ENCODE measurements at places on chromosomes 6 and 20. TPM values are rescaled to one million over a fixed set of nuclear protein-coding genes. Genes with fewer than 3 reads are reported as not detected.
A peak's percentile ranks its signal among the peaks of the same experiment; 100 is the strongest.

Gene BCLAF1
- 117 TPM for total RNA-seq

Gene OR2B6
- total RNA-seq = not detected

Gene FYN
- total RNA-seq = 244 TPM

Gene RSPO4
- not detected for total RNA-seq

DNA sequence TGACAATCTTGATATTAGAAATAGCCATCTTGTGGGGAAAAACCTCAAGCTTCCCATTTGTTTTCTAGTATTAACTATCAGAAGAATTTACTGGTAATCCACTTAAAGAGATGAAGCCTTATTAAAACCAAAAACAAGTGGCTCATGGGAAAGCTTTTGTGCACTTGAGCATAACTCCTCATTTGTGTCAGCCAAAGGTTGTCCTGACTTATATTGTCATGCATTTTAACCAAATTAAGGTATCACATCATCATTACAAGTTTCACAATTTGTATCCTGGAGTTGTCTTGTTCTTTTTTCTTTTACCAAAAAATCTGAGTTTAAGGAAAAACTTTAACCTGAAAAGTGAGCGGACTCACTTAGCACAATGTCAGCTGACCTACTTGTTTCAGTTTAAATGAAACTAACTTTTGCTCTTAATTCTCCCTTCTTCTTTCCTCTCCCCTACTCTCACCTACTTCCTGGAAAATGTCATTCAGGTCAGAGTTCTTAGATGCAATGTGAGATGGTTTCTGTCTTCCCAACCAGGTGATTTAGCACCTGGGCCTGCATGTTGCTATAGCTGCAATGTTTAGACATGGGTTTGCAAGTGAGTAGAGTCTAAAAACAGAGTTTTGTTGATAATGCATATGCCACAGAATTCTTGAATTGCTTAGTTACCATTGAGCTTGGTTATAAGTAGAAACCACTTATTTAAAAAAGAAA, 82.8 kb downstream of the TNFAIP3 start:
- peak; percentile 54 for DNase-seq
- H3K4me1 ChIP-seq = peaks cover 38% of the 10 kb centered on the region
- no peaks in the 10 kb centered on the region for H3K36me3 ChIP-seq
- peak overlapping the region; percentile 14 for H3K4me3 ChIP-seq
- H3K27ac ChIP-seq = peak overlapping the region; percentile 54

- H3K27ac ChIP-seq = peak overlapping the region; percentile 37
- no peaks in the 10 kb centered on the region for H3K4me1 ChIP-seq
- no peak overlapping the region for H3K4me3 ChIP-seq
- H3K27me3 ChIP-seq = no peaks in the 10 kb centered on the region
- peaks cover 19% of the 10 kb centered on the region for H3K36me3 ChIP-seq
Observed at GRCh38 chr20:3189561-3190131, 14.8 kb downstream of the DDRGK1 start.

DNA sequence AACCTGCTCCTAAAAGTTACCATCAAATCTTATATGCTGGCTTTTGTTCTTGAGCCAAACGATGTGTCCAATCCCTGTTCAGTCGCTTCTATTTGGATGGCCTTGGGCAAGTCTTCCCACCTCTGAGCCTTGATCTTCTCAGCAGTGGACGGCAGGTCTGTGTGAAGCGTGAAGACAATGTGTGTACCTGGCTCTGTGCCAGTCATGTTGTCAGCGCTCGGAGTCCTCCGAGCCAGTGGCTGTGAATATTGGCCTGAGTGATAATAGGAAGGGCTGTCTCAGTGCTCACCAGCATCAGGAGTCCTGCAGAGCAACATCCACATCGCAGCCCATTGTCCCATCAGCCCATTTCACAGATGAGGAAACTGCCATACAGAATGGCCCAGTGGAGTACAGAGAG, 219.0 kb downstream of the CDC5L start:
- H3K27ac ChIP-seq = no peak overlapping the region
- H3K4me3 ChIP-seq = no peak overlapping the region
- no peaks in the 10 kb centered on the region for H3K27me3 ChIP-seq
- no peak for DNase-seq

DNA sequence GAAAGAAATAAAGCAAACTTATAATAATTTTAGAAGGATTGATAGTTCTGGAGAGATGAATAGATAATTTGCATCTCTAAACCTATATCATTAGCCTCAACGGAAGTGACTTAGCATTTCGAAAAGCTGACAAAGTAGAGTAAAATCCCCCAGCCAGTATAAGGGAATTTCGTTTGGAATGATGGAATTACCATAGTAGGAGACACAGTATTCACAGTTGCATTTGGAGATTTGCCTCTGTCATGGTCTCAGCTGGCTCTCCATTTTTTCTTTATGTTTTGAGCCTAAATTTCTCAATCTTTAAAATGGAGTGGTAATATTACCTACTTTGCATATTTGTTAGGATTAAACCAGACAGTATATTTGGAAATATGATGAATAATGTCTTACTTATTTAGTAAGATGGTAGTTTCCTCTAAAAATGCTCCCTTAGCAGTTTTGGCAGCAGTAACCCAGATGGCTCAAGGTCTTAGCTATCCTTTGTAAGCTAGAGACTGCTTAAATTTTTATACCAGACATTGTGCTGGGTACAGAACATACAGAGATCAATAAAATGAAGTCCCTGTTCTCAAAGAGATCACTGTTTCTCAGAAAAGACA, 58.2 kb downstream of the SMAP1 start:
- H3K36me3 ChIP-seq = peaks cover 12% of the 10 kb centered on the region
- peaks cover 41% of the 10 kb centered on the region for H3K4me1 ChIP-seq
- no peak overlapping the region for H3K4me3 ChIP-seq

DNA sequence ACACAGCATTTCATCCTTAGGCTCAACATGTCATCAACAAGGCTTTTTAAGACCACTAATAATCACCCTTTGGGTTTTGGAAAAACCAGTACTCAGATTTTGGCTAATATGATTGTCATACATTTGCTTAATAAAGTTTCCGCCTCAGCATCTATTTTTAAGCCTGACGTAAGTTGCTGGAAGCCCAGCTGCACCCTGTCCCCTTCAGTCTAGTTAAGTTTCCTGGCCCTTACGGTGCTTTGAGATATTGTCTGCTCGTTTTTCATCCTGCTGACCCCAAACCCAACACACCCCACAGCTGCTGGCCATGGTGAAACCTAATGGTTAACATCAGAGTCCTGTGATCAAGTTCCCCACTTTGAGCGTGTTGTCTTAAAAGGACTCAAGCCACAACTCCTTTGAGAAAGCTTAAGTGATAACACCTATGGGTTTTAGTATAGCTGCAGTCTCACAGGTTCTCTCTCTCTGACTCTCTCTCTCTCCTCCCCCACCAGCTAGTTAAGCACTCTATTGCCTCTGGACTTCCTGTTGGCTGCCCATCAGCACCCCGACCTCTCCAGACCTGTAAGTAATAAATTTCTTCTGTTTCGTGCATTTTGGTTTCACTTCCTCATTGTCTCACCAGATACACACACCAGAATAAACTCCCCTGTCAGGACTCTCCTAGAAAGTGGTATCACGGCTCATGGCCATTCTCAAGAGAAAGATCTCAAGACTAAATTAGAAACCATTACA, 802.0 kb downstream of the C6orf118 start:
- DNase-seq = no peak
- no peak overlapping the region for H3K27ac ChIP-seq

GRCh38 chr6:593139-593906, 63.6 kb downstream of the HUS1B start:
- H3K4me3 ChIP-seq = no peak overlapping the region
- no peak overlapping the region for H3K27ac ChIP-seq
- peaks cover 24% of the 10 kb centered on the region for H3K36me3 ChIP-seq
- no peaks in the 10 kb centered on the region for H3K27me3 ChIP-seq
- DNase-seq = peak; percentile 87

DNA sequence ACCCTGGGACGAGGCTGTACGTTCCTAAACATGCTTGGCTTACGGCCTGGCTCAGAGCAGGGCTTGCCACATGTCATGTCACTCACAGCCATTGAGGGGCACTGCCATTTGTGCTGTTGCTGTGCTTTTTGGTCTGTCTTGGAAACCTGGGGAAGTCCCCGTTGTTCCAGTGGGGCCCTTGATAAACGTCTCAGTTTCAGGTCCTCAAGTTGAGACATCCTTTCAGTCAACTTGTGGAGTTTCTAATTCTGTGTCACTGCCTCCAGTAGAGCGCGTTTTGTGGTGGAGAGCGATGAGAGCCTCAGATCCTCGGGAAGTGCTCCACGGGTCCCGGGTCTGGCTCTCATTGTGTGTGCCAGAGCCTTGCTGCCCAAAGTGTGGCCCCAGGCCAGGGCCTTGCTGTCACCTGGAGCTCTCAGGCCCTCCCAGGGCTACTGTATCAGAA, 43.0 kb upstream of the CCR6 start:
- no peaks in the 10 kb centered on the region for H3K36me3 ChIP-seq
- peak; percentile 77 for DNase-seq
- peaks cover 7% of the 10 kb centered on the region for H3K27me3 ChIP-seq
- no peak overlapping the region for H3K27ac ChIP-seq
- H3K4me3 ChIP-seq = no peak overlapping the region
- peaks cover 22% of the 10 kb centered on the region for H3K4me1 ChIP-seq

DNA sequence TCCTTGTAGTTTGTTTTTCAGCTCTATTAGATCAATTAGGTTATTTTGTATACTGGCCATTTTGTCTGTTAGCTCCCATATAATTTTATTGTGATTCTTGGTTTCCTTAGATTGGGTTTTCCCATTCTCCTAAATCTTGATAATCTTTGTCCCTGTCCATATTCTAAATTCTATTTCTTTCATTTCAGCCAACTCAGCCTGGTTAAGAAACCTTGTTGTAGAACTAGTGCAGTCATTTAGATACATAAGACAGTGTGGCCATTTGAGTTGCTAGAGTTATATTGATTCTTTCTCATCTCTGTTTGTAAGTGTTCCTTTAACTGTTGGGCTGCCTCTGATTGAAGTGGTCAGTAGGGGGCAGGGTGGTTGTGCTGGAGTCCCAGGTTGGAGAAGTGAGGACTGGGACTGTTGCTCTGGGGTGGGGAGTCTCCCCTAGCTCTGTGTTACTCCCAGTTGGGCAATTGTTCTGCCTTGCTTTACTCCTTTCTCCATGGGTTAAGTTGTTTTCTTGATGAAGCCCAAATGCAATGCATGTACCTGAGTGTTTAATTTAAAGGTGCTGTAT, 98.8 kb upstream of the NRN1 start:
- DNase-seq = peak; percentile 14
- H3K27me3 ChIP-seq = peaks cover 16% of the 10 kb centered on the region
- no peak overlapping the region for H3K27ac ChIP-seq
- H3K4me1 ChIP-seq = no peaks in the 10 kb centered on the region

DNA sequence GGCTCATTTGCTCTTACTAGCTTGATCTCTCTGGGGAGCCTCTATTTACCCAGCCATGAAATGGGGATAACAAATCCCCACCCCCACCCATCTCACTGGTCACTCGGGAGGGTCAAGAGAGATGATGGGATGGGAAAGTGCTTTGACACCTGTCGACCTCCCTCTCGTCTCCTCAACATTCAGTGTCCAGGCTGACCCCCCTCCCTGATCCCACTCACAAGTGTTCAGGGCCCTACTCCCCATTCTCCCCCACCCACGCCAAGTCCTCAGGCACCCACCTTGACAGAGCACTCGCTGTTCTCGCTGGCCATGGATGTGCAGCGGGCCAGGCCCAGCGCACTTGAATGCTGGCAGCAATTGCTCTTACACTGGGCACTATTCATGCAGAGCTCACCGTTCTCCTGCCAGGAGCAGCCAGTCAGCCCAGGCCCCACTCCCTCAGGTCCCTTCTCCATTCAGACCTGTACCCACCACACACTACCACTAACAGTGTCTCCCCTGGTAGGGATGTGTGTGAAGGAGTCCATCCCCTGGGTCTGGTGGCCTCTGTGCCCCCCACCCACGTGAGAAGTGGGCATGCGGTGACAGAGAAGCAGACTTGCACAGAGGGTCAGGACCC, 1.6 kb downstream of the CLPS start:
- H3K4me1 ChIP-seq = no peaks in the 10 kb centered on the region
- H3K27ac ChIP-seq = no peak overlapping the region
- no peak for DNase-seq
- no peaks in the 10 kb centered on the region for H3K36me3 ChIP-seq

Data from activated naive CD4-positive, alpha-beta T cell treated with anti-CD3 and anti-CD28 coated beads for 36 hours (primary cell).